Activated naive CD4-positive, alpha-beta T cell treated with anti-CD3 and anti-CD28 coated beads, Interleukin-2, amount 10 ng/mL, durations not matched to agents 7 days and 5 days (primary cell): ENCODE measurements at places on chromosomes 6 and 20.

DNA sequence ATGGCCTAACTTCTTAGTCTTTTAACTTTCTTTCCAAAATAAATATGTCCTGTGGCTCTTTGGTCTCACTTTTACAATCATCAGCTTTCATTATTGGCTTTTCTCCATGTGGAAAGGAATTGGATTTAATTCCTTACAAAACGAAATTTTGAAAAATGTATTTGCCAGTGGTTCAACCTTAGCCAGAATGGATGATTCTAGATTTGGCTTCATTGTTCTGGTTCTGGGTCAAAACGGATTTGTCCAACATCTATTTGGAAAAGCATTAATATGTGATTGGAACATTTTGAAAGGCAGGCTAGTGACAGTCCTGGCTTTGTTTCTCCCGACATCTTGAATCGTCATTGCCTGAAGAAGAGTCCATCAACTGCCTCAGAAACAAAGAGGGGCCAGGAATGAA, 59.2 kb downstream of the TENT5A start:
- DNase-seq = no peak

GRCh38 chr20:63442100-63442493, 30.4 kb downstream of the KCNQ2 start:
- peak; percentile 68 for DNase-seq

- no peak for DNase-seq
Measured at GRCh38 chr6:51570168-51570921, 517.1 kb downstream of the PKHD1 start.

DNA sequence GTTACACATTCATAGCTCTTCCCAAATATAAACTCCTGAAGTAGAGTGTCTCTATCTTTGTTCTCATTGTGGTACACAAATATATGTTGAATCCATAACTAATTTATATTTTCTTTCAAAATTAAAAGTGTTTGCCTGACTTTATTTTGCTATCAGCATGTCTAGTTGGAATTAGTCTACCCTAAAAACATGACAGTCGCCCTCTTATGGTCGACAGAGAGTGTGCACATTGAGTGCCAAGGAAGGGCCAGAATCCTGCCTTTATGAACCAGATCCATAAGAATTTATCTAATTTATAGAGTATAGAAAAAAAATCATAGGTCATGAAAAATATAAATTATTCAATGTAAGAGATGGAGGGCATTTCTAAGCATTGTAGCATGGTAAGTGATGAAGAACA, 12.3 kb upstream of the DEFB112 start:
- no peak for DNase-seq

DNA sequence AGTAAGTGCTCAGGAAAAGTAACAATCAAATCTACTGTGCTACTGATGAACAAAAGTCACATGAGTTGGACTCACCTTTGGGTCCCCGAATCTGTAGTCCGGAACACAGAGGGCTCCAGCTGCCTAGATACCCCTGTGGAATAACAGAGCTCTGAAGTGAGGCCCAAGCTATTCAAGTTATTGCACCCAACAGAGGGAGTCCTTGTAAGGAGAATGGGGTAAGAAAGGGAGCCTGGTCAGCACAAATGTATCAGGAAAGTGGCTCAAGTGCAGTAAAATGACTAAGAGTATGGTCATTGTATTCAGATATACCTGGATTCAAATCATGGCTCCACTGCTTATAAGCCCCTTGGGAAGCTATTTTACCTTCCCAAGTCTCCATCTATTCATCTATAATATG, 20.9 kb downstream of the EDN1 start:
- no peak for DNase-seq

- no peak for DNase-seq
Measured at GRCh38 chr6:81995548-81996289, 243.2 kb upstream of the TENT5A start.

- DNase-seq = no peak
Measured at GRCh38 chr20:10557685-10558084, 116.1 kb downstream of the JAG1 start.

DNA sequence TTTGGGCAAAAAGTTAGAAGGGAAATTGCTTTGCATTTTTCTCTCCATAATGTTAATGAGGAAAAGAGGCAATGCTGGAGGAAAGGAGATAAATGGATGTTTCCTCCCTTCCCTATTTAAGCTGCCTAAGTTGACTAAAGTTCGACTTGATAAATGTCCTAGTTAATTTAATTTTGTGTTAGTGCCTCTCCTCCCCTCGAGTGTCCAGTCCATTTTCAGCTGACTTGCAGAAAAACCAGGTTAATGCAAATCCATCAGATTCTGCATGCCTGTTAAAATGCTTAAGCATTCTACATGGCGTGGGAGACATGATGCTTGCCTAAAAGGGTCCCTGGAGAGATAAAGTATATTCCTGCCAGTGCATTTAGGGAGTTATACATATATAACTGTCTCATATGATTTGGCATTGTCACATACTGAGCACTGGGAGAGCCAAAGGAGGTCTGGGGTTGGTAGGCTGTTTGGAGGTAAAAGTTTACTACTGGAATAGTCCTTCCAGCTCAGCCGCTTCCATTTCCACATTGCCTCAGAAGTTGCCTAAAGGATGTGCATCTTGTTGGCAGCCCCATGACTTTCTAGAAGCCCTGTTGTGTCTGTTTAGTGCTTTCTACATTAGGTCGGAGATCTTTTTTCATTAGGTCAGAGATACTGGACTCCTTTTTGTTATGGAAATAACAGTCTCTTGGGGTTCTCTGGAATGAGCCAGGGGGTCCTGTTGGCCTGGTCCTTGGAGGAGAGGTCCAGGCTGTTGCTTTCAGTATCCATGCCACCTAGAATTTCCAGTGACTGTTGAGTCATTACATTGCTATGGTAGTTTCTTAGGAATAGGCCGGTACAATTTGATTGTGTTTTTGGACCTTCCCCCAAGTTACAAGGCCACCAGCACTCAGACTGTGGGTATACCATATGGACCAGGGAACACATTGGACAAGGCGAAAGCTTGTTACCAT, 30.4 kb downstream of the JARID2 start:
- DNase-seq = no peak
